ENCODE measurements at places on chromosomes 3 and 15.
A peak's percentile ranks its signal among the peaks of the same experiment; 100 is the strongest.

GRCh38 chr3:68017069-68017468 lies 362.7 kb upstream of the SUCLG2 start:
- DNase-seq = no peak

GRCh38 chr3:23940775-23941174 lies 4.3 kb upstream of the NR1D2 start:
- DNase-seq = no peak

GRCh38 chr3:126256251-126256650 lies 75.9 kb upstream of the ALDH1L1 start:
- DNase-seq = no peak

- DNase-seq = no peak
Measured at GRCh38 chr3:158573714-158574113, 2.7 kb downstream of the MLF1 start.

- DNase-seq = no peak
Measured at GRCh38 chr3:62682826-62683225, 192.4 kb downstream of the CADPS start.

DNA sequence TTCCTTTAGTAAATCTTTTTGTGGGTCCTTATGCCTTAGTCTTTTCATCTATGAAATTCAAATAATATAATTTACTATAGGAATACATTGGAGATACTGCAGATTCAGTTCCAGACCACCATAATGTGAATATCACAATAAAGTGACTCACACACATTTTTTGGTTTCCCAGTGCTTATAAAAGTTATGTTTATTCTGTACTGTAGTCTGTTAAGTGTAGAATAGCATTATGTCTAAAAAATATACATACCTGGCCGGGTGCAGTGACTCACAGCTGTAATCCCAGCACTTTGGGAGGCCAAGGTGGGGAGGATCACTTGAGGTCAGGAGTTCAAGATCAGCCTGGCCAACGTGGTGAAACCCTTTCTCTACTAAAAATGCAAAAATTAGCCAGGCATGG lies 53.9 kb upstream of the PAQR5 start:
- no peak for DNase-seq

DNA sequence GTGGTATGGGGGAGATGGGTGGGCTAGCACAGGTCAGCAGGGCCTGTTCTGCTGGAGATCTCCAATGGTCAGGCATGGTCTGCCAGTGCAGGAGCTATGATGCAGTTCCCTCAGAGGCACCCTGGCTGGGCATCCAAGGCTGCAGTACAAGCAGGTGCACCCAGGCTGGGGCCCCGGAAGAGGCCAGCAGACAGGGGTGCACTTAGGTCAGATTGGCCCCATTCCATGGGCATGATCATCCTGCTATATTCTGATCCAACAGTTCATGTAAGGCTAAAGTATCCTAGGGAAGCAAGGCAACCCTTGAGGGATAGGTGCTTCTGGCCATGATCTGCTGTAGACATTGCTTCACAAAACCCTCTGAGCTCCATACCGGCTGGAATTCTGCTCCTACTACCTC lies 53.5 kb downstream of the STRIT1 start:
- DNase-seq = peak; percentile 26

DNA sequence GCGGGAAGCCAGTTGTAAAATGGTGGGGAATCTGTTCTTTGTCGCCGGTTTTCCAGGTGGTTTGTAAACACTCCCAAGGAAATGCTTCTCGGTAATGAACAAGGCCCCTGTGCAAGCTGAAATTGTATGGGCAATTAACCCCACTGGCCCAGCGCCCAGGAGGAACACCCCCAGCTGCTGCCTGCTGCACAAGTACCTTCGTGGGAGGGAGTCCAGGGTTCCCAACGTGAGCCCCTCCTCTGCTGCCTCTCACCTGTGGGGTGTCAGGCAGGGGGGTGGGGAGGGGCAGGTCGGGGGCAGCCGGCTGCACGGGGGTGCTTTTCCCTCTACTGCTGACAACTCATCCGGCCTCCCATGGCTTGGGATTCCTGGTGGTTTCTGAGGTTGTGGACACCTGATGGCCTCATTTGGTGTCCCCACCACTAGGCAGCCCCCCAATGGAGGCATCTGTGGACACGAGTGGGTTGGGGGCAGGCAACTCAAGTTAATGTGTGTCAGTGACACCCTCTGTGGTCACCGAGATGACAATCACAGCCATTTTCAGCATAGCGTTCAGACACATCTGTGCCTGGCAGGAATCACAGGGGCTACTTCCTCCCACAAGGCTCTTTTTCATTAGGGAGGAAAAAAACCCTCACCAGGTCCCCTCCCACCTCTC lies 35.6 kb upstream of the PRR23E start:
- no peak for DNase-seq

DNA sequence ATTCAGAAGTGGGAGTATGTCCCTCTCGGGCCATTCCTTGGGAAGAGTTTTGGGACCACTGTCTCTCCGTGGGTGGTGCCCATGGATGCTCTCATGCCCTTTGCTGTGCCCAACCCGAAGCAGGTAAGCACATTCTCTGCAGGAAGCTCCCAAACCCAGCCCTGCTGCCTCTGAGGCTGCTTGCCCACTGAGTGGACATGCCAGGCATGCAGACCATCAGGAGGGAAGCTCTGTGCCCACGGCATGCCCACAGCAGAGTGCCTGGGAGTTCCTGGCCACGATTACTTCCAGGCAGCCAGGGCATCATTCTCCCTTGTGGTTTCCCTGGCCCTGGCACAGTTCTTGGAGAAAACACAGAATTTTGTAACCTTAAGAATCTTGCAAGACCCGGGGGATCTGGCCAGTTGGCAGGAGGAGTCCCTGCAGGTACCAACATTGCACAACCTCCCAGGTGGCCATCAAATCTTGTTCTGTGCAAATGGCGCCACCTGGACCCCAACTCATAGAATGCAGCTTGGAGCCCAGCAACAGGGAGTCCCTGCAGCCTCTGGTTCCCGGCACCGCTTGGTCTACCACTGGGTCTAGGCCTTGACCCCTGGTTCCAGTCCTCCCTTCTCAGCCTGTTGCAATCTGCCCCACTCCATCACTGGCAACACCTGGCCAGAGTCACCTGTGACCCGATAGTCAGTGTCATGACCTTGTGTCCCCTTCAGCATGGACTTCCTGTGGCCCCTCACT lies 20.4 kb downstream of the FAH start:
- DNase-seq = peak; percentile 55

GRCh38 chr3:185342459-185343174 lies 20.3 kb upstream of the MAP3K13 start:
- DNase-seq = no peak

DNA sequence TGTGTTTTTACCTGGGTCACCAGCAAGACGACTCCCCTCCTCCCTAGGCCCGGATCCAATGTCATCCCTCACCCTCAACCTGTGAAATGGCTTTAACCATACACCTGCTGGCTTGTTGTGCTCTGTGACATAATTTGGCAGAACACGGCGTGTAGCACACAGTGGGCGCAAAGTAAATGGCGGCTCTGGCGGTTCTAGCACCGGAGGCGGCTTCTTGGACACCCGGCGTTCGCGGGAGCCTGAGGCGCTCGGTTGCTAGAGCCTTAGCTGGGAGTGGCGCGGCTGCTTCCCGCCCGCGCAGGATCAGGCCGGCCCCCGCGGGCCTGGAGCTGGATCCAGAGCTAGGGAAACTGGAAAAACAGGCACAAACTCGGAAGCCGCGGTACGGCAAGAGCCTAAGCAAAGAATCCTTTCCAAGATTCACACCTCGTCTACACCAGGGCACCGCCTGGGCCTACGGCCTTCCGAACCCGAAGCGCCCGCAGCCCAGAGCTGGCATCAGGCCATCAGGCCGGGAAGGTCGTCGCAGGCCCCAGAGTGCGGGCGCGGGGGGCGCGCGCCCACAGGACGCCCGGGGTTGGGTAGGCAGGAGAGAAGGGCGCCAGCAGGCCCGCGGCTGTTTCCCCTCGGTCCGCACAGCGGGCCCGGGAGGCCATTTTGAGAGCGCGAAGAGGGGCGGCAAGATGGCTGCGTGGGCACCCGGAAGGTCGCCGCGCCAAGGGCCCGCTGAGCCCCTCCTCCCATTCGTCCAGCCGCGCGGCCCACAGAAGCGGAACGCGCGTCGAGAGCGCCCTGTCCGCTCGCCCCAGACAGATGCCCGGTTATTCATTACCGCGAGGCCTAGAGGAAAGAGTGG lies 43.9 kb upstream of the POLG start:
- peak; percentile 52 for DNase-seq
